Bronchial epithelial cell (primary cell): ENCODE measurements at places on chromosomes 5 and 9.

DNA sequence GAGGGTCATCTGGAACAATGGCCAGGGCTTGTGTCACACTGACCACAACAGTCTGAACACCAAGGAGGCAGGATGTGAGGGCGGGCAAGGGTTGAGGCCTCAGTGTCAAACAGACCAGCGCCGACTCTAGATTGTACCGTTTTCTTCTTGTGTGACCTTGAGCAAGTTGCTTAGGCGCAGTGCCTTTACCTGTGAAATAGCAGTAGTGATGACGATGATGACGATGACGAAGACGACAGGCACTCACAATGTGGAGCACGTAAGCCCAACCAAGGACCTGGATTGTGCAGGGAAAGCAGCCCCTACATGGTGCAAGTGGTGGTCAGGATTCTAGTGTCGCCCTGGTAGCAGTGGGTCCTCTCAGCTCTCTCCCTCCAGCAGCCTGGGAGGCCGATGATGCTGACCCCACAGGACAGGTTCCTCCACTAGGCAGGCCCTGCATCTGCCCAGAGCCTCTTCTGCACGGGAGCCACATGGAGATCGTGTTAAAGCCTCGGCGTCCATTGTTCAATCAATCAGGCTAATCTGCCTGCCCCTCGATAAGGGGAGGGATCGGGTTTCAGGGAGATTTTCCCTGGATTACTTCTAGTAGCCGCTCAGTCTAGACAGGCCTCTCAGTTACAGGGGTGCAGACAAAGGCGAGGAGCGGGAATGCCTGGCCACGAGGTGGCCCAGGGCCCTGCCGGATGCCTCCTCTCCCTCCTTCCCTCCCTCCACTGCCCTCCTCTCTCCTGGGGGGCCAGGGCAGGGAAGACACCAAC lies 91.7 kb downstream of the MACROH2A1 start:
- no peak for DNase-seq

- DNase-seq, result peak; percentile 26
Measured at GRCh38 chr9:135369412-135369990, 110.1 kb upstream of the PPP1R26 start.

DNA sequence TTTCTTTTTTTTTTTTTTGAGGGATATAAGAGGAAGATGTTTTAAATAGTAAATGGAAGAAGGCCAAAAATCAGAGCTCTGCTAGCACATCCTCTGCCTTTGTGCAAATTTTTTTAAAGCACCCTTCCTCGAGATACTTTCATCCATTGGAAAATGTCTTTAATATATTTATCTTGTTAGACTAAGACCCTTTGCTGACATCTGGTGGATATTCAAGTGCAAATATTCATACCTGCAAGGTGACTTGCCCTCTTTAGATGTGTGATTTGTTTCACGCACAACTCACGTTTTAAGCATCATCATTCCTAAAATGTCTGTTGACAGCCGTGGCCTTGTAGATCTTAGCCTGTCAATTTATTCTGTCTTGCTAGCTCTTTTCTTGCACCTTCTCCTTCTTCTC lies 258.5 kb downstream of the AGTPBP1 start:
- DNase-seq, result peak; percentile 7

- no peak for DNase-seq
Measured at GRCh38 chr5:151673421-151673820, 13.3 kb downstream of the SPARC start.

- DNase-seq, result no peak
Measured at GRCh38 chr9:114754581-114754980, 51.3 kb downstream of the TNFSF15 start.

- no peak for DNase-seq
Measured at GRCh38 chr9:79465156-79465555, 106.6 kb upstream of the TLE4 start.

GRCh38 chr5:62653001-62653863 lies 74.6 kb downstream of the LRRC70 start:
- DNase-seq, result no peak

GRCh38 chr9:132896906-132897305 lies 18.2 kb downstream of the SPACA9 start:
- no peak for DNase-seq

DNA sequence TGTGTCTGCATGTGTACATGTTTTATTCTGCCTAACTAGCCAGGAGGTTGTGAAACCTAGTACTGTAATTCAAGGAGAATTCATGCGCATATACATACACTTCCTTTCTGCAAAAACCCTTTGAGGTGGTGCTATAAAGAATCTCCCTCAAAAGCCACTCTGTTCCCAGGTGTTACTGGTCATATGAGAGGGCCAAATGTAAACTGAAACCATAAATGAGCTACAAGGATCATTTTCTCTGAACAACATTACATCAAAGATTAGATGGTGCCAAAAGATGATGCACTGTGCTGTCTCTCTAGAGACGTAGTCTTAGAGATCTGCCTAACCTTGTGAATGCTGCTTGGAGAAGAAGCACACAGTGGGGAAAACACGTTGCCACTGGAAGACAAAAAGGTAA lies 15.7 kb downstream of the NREP start:
- peak; percentile 15 for DNase-seq

GRCh38 chr5:55920784-55921183 lies 69.6 kb downstream of the IL31RA start:
- no peak for DNase-seq

DNA sequence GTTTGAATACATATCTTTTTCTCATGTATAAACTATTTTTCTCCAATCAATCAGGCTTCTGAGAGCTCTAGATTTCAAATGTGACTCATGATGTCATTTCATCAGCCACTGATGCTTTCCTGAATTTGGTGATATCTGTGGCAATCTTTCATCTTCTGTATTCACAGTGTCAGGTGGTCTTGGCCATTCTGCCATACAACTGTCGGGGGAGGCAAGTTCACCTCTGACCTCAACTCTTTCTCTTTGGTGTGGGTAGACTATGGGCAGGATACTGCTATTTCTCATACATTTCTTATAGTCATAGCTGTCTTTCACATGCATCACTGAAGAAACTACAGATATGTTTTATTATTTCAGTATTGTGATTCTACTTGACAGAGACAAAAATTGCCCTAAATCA lies 414.1 kb upstream of the MEF2C start:
- no peak for DNase-seq

GRCh38 chr5:181241393-181241975 lies 2.2 kb downstream of the RACK1 start:
- DNase-seq, result peak; percentile 95

DNA sequence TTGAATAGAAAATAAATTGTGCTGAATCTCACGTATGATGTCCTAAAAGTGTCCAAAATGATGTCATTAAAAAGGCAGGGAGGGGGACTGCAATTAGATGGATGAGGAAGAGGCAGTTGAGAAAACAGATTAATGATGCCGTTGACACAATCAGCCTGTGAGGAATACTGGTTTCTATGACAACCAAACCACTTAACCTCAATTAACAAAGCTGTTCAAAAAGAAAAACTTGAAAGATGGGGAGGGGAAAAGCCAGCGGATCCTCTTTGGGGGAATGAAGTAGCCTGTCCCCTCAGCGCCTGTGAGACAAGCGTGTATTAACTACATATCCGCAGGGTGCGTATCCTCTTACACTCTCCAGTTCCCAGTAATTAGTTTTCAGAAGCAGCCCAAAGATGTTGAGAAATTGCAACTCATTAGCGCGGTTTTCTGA lies 160.7 kb downstream of the TTC39B start:
- DNase-seq, result no peak

DNA sequence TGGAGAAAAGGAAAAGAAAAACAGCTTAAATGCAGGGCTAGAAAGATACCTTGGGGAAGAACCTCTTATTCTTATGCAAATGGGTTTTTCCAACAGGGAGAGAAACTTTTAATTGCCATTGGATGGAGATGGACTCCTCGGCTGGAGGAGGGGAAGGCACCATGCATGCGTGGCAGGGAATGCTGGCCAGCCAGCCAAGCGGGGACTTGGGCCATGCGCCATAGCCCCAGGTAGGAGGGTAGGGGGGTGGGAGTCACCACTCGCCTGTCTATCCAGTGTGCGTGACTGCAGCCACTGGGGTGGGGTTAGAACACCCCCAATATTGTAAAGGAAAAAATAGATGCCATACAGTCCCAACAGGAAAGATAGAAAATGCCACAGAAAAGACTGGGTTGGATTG lies 119.9 kb upstream of the ELAVL2 start:
- DNase-seq, result no peak

DNA sequence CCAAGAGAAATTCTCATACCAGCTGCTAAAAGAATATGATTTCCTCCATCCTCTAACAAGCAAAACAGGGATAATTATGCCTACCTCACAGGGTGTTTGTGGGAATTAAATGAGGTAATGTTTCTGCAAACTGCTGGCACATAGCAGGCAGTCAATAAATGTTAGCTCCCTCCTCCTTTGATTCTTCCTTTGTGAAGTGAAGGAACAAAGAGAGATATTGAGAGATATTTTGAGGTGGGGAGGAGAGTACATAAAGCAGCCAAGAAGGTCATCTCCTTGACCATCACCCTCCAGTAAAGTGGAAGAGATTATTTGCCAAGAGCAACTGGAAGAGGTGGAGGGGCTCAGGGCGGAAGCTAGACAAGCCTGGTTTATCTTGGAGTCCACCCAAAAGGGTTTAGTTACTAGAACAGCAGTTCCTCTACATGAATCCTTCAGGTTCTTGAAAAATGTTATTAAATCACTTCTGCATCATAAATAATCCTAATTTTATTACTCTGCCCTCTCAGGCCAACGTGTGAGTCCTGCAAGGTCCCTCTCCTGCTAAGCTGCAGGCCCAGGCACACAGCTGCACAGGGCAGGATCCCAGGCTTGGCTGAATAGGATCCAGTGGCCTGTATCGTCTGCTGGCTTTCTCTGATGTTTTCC lies 35.0 kb upstream of the TLE1 start:
- DNase-seq, result no peak

DNA sequence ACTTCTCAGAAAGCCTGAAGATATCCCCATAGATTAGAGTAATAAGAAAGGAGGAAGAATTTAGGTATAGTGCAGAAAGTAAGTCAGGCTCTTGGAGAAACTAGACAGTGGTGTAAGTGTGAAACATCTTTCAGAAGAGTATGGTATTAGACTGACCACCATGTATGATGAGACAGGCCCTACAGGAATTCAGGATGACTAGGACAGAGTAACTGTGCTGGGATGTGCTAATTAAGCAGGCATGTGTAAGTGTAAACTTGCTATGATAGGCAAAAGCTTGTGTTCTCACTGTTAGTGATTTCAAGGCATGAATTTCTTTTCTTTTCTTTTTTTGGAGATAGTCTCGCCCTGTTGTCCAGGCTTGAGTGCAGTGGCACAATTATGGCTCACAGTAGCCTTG lies 70.8 kb downstream of the RAB24 start:
- DNase-seq, result peak; percentile 68

GRCh38 chr9:89523948-89524347 lies 26.0 kb upstream of the SEMA4D start:
- DNase-seq, result no peak

DNA sequence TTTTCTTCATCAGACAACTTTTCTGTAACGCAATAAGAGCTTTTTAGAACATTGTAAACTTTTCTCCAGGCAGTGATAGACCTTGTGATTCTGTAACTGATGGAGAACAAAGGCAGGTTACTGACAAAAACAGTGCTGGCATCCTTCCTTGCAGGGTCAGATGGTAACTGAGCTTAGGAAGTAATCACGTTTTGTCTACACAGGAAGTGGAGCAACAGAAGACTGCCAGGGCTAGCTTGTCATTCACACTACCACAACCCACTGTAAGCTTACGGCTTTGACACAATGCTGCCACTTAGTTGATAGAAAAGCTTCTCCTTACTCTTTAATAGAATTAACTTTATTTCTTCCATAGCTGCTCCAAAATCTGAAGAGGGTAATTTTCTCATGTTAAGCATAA lies 46.8 kb downstream of the FBN2 start:
- no peak for DNase-seq

- peak; percentile 26 for DNase-seq
Measured at GRCh38 chr5:158013939-158014338, 155.0 kb upstream of the CLINT1 start.

DNA sequence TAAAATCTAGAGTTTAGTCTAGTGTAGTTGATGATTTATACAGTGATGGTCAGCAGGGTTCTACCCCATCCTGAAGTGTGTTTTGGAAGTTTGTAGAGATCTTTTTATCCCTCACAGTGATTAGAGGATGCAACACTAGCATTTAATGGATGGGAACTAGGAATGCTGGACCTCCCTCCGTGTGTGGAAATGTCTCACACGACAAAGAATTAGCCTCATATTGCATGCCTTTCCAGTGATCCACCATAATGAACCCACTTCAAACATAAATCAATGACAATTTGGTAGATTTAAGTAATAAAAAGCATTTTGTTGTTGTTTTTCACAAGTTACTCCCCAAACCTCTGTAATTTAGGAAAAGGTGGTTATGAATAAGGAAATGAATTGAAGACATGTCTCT lies 82.5 kb upstream of the LMNB1 start:
- no peak for DNase-seq

- peak; percentile 51 for DNase-seq
Measured at GRCh38 chr5:157718519-157718918, 12.7 kb upstream of the THG1L start.

DNA sequence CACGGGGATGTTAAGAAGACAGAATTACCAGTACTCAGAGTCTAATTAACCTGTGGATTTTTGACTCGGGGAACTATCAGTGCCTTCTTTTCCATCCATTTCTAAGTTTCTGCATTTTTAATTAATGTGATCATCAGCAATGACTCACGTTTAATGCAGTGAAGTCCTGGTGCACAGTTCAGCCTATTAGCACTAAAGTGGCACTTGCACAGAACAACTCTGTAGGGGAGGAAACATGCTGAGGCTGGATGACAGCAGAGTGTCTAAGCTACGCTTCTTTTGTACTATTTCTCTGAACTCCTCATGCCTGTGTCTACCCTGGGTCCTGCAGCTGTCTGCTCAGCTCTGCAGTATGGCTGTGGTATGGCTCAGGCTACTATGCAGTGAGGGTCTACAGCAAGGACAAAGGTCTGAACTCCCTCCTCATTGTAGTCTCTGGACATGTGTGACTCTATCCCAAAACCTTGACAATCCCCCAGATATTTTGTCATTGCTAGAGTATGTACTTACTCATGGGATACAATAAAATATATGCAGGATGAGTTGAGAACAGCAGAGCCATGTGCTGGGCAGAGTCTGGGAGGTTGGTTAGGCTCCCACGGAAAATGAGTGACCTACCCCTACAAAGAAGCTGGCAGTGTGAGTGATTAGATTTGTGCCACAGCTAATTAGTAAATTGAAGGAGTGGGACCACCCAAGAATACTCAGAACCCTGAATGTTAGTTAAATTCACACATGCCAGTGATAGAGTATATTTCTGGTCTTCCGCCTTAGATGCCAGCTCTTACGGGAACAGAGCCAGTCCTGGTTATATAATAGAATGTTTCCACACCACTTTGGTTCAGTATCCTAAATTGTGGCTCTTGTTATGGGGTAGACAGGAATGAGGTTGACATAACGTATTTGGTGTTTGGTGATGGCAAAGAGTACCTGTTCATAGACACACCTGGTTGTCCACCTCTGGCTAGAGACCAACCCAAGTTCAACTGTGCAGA lies 148.0 kb downstream of the GHR start:
- peak; percentile 68 for DNase-seq

GRCh38 chr9:79542735-79543620 lies 28.8 kb upstream of the TLE4 start:
- no peak for DNase-seq
